ENCODE measurements at places on chromosomes 12 and 14.
A peak's percentile ranks its signal among the peaks of the same experiment; 100 is the strongest.

DNA sequence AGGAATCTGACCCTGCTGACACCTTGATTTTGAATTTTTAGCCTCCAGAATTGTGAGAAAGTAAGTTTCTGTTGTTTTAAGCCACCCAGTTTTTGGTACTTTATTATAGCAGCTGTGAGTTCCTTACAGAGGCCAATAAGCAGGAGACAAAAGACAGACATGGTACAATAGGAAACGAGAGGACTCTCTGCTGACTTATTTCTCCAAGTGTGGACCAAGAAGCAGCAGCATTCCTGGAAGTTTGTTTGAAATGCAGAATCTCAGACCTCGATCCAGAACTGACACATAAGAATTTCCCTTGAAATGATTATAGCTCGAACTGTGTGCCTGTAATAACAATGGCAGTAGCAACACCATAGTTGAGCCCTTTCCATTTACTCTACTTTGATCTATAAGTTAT lies 31.9 kb upstream of the LUM start:
- DNase-seq, result no peak

- DNase-seq, result no peak
Observed at GRCh38 chr12:32868885-32869284, 27.7 kb downstream of the PKP2 start.

DNA sequence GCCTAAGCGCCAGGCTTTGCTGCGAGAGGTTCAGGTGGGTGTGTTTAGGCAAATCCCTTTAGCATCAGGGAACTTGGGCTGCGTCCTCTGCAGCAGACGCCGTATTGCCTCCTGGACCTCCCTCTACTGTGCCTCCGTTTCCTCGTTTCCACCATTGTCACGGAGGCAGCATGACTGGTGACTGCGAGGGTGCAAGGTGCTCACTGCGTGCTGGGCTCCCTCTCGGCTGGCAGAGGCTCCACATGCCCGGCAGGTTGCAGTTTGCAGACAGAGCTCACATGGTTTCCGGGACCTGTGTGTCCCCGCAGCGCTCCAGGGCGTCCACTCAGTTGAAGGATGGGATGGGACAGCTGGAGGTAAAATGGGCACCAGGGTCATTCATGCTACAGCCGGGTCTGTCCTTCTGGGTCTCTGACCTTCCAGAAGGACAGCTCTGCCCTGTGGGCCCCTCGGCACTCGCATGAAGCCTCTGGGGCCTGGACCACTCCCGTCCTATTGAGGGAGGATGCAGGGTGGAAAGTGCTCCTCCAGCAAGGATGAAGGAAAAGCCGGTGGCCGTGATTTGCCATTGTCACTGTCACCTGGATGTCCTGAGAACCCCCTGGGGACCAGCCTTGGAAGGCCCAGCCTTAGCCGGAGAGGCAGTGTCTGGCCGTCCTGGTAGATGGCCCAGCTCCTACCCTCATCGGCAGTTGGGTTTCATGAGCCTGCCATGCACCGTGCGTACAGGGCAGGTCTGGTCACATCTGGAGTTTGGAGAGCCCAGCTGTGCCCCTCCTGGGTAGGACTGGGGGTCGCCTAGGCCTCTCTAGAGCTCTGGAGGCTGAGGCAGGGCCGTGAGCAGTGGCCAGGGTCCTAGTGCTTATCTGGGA lies 146.5 kb downstream of the KIF26A start:
- no peak for DNase-seq

- no peak for DNase-seq
Observed at GRCh38 chr14:89507521-89507920, 90.5 kb upstream of the FOXN3 start.

DNA sequence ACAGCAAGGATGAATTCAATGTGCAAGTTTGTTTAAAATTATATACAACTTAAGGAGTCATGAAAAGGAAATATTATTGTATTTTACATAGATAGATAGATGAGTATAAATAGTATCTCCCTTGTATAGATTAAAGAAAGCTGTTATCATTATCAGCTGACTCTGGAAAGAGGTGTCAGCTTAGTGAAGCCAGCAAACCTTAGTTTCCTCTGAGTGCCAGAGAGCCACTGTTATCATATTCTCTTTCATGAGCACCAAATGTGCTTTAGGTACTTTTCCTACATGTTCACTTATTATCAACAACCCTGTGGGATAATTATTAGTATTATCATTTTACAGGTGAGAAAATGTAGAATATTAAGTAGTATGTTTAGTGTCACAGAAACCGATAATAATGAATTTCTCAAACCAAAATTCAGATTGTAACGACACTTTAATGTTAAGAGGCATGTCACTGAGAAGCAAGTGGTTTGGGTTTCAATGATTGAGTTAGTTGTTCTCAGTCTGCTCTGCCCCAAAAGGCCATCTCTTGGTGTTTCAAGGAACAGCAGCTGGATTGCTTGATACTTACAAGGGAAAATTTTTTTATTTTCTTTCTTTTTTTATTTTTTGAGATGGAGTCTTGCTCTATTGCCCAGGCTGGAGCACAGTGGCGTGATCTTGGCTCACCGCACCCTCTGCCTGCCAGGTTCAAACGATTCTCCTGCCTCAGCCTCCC lies 53.7 kb downstream of the PLEKHA5 start:
- DNase-seq, result no peak

GRCh38 chr12:5861416-5861815 lies 83.6 kb downstream of the ANO2 start:
- no peak for DNase-seq

DNA sequence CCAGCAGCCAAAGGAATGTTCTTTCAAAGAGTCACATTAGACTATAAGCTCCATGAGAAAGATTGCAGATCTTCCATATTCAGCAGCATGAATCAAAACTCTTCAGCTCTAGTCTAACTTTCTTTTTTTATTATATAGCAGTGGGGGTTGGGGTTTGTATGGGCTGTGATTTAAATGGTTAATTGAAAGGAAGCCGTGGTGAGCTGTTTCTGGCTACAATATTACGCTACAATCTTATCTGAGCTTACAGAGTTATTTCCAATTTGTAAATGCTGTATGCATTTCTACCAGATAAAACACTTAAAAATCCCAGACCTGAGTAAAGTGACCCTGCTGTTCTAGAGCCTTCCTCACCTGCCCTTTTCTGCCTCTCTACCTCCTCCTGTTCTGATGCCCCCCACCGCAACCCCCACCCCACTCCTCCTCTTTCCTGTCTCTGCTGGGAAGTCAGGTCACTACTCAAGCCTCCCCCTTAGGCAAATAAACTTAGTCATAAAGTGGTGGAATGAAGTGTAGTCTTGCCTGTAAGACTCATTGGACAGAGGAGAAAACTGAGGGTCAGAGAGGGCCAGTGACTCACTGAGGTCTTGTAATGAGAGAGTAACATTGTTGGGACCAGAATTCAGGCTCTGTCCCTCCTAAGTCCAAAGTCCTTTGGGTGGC lies 1089.5 kb downstream of the BCL11B start:
- no peak for DNase-seq

GRCh38 chr14:76937181-76938091 lies 91.1 kb downstream of the IRF2BPL start:
- DNase-seq, result peak; percentile 75
